ENCODE measurements at places on chromosomes 7 and 10. TPM values are rescaled to one million over a fixed set of nuclear protein-coding genes. Genes with fewer than 3 reads are reported as not detected.

CDK14 gene
- total RNA-seq: 3.1 TPM

CNPY1 gene
- not detected for total RNA-seq

MARVELD1 gene
- total RNA-seq: 2.4 TPM

GPC2 gene
- 2.1 TPM for total RNA-seq

HERPUD2 gene
- 41.2 TPM for total RNA-seq

LUC7L2 gene
- 75.5 TPM for total RNA-seq

PRTFDC1 gene
- total RNA-seq: 2.1 TPM

ADRB1 gene
- 7.9 TPM for total RNA-seq

CCDC136 gene
- under 0.01 TPM for total RNA-seq

SND1 gene
- total RNA-seq: 200 TPM

CTBP2 gene
- 110 TPM for total RNA-seq

GNG11 gene
- total RNA-seq: under 0.01 TPM

LMOD2 gene
- not detected for total RNA-seq

GLI3 gene
- total RNA-seq: 1.7 TPM

TPST1 gene
- 51.4 TPM for total RNA-seq

TAS2R3 gene
- 1.0 TPM for total RNA-seq

NXPH1 gene
- total RNA-seq: not detected

GTPBP10 gene
- 30.8 TPM for total RNA-seq

EPHA1 gene
- total RNA-seq: 53.9 TPM

VIPR2 gene
- total RNA-seq: not detected

GBX1 gene
- not detected for total RNA-seq

ZNF503 gene
- total RNA-seq: 11.7 TPM

HOXA10 gene
- not detected for total RNA-seq

TIMM23 gene
- total RNA-seq: 94.7 TPM

TDRD1 gene
- not detected for total RNA-seq

C7orf33 gene
- not detected for total RNA-seq

SDK1 gene
- total RNA-seq: 4.2 TPM

CEP41 gene
- total RNA-seq: 18.3 TPM

FEZF1 gene
- total RNA-seq: under 0.01 TPM

All from nasal cavity respiratory epithelium epithelial cell of viscerocranial mucosa (primary cell).